ENCODE measurements at places on chromosomes 12 and 14.
A peak's percentile ranks its signal among the peaks of the same experiment; 100 is the strongest.

DNA sequence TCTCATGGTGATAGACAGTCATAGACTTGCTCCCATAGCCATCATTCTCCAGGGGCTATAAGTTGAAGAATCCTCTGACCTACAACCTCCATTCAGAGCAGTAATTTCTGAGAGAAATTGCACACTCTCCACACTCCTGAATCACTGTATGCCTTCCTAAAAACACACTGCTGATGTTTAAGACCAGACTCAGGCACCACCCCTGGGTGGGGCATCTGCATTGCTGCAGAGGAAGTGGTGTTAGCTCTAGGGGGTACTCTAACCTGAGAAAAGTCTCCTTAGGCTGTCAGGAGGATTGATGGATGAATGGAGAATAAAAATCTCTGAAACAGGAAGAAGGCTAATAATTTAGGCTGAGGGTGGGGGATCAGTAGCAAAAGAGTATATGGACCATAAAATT, 436.1 kb downstream of the DAD1 start:
- no peak for DNase-seq

GRCh38 chr14:46048127-46048526, 603.5 kb downstream of the RPL10L start:
- no peak for DNase-seq

DNA sequence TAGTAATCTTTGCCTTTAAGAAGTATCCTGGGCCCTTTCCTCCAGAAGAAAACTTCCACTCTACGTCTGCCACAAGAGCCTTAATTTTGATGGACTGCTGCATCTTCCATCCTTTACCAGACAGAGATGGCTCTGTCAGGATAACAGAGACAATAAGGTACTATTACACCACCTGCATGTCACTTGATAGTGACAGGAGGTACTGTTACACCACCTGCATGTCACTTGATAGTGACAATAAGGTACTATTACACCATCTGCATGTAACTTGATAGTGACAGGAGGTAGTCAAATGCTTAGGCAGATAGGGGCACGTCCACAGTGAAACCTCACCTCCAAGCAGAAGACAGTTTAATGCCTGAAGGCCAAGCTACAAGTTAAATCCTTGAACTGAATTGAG, 13.9 kb downstream of the OR6C74 start:
- DNase-seq, result no peak

GRCh38 chr12:57488402-57489156, 711 bp downstream of the MARS1 start:
- DNase-seq, result no peak

DNA sequence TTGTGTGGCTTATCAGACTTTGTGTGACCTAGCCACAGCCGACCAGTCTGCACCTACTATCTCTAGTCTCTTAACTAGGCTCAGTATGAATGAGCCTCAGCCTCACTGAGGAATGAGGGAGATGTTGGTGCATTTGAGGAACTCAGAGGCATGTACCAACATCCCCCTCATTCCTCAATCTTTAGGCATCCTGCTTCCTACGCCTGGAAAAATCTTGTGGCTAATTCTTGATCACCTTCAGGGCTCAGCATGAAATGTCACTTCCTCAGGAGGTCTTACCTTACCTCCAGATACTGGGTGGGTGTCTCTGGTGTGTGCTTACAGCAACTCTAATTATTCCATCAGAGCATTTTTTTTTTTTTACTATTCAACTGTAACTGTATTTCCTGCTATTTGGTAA, 148.8 kb upstream of the TMCC3 start:
- no peak for DNase-seq

DNA sequence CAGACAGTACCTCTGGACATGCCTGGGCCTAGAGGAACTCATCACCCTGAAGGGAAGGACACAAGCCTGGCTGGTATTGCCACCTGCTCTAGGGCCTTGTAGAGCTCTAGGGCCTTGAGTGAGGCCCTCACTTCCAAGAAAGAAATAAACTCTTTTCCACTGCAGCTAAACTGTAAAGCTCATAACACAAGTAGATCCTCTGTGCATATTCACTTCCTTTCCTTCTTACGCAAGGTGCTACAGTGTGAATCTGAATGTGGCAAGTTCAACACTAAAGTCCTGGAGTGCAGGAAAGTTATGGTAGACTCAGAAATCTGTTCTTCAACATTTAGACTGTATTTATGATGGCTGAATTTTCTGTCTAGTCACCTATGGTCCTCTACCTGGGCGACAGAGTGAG, 14.5 kb downstream of the RNASE3 start:
- DNase-seq, result no peak

GRCh38 chr12:115755725-115756085, 521.8 kb downstream of the MED13L start:
- no peak for DNase-seq

DNA sequence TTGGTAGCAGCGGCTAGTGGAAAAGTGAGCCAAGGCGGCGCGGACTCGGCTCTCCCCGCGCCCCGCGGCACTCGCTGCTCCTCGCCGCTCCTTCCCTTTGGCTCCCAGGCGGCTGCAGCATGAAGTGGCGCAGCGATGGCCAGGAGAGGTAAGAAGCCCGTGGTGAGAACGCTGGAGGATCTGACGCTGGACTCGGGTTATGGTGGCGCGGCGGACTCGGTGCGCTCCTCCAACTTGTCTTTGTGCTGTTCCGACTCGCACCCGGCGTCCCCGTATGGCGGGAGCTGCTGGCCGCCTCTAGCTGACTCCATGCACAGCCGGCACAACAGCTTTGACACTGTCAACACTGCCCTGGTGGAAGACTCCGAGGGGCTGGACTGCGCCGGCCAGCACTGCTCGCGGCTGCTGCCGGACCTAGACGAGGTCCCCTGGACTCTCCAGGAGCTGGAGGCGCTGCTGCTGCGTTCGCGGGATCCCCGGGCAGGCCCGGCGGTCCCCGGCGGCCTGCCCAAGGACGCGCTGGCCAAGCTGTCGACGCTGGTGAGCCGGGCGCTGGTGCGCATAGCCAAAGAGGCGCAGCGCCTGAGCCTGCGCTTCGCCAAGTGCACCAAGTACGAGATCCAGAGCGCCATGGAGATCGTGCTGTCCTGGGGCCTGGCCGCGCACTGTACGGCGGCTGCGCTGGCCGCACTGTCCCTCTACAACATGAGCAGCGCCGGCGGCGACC, 225.6 kb upstream of the CRY1 start:
- DNase-seq, result peak; percentile 17

DNA sequence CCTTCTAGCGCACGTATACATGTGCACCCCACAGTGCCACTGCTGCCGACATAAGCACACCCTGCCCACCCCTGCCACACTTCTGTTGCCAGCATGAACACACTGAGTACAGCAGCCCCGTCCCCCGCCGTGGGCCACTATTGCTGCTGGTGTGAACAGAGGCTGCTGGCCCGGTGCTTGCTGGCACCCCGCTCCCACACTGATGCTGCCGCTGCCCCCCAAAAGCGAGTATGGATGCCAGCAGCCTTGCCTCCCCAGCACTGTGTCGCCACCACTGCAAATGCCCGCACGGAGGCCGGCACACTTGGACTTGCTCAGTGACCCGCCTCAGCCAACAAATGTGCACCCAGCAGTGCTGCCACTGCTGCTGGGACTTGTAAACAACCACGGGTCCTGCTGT, 872.4 kb upstream of the ATXN7L3B start:
- DNase-seq, result no peak

DNA sequence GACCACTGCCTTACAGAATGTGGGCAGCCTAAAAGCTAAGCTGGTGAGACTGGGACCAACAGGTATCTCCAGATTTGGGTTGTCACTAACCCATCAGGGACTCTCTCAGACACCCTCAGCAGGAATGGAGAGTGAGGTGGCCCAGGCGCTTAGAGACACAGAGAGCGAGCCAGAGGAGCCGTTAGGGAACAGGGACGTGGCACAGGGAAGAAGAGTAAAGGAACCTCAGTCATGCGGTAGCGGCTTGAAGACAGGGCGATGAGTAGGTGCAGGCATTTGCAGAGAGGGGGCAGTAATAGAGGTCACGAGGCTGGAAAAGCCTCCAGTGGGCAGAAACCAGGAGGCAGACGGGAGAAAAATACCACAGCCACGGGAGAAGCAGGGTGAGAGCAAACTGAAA, 158.0 kb upstream of the CCND2 start:
- no peak for DNase-seq

DNA sequence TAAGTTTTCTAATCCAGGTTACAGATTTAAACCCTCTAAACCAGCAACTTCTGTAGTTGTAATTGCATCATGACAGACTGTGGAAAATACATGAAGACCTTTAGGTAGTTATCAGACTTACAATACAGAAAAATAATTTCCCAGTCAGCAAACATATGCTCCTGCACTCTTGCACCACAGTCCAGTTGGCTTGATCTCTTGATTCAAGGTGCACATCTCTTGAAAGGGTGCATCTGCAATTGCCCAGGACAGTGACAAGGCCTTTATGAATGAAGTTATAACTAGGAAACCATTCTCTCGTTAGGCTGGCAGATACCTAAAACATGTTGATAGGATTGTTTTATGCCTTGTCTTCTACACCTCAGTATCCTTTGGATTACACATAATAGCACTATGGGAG, 7.6 kb downstream of the PIWIL1 start:
- DNase-seq, result no peak

GRCh38 chr14:23362200-23362599, 2.8 kb downstream of the EFS start:
- DNase-seq, result no peak

DNA sequence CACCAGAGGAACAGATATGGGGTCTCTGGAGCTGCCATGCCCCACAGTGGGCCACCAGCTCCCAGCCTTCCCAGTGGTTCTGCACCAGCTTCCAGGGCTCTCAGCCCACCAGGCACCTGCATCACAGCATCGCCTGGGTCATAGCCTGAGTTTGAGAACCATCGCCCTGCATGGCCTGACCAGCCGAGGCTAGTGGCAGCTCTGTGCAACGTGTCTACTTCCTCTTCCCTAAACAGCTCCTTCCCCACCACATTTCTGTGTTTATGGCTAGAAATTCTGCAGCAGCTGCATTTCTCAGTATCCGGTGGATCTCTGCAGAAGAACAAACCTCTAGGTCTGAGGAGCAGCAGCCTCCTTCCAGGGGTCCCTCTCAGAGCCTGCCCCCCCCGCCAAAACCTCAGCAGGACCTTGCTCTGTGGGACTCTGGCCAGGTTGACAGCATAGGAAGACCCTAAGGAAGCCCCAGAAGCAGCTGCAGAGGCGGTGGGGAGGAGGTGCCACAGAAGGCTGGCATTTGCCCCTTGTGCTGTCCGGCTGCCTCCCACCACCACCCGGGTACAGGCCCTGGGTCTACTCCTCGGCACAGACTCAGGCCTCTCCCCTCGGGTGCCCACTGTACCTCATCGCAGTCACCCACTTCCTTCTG, 47.7 kb downstream of the PSMA6 start:
- DNase-seq, result no peak

- no peak for DNase-seq
These were observed 152.3 kb downstream of the ATXN7L3B start for GRCh38 chr12:74689929-74690328.

- peak; percentile 44 for DNase-seq
These were observed 15.5 kb downstream of the E2F7 start for GRCh38 chr12:77049767-77050353.

DNA sequence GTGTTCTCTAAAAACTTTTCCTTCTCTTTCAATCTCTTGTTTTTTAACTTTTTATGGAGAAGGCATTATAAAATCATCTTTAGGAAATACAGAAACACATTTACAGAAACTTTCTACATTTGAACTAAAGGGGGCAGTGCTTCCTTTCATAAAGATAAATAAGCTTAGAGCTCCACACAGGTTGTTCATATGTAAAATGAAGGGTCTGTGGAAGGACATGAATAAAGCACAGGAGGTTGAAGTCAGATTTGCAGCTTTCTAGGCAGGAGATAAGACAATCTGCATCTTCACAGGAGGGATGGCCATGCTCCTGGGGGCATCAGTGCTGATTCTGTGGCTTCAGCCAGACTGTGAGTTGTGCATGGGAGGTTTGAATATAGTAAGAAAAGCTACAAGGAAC, 426.0 kb downstream of the DAD1 start:
- DNase-seq, result no peak

GRCh38 chr14:94989417-94989816, 167.9 kb downstream of the DICER1 start:
- DNase-seq, result no peak

- no peak for DNase-seq
These were observed 4.4 kb downstream of the ARHGEF25 start for GRCh38 chr12:57615637-57616036.

- no peak for DNase-seq
These were observed 49.2 kb upstream of the NCOR2 start for GRCh38 chr12:124616394-124617221.

- DNase-seq, result no peak
These were observed 78.5 kb downstream of the ARL6IP4 start for GRCh38 chr12:123058980-123059379.

DNA sequence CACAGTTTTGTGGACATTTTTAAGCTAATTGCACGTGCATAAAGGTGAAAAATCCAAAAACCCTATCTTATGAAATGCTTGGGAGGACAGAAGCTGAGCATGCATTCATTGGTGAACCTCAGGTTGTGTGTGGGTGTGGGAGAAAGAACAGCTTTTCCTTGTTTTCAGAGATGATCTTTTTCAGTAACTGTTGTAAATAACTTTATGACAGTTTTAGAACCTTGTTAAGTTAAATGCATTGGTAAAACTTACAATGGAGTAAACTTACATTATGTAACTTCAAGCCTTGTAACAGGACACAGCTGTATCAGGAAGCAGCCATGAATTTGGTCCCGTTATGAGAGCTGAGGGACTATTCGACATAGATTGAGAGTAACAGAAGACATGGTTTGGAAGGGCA, 587.4 kb downstream of the GALC start:
- no peak for DNase-seq

DNA sequence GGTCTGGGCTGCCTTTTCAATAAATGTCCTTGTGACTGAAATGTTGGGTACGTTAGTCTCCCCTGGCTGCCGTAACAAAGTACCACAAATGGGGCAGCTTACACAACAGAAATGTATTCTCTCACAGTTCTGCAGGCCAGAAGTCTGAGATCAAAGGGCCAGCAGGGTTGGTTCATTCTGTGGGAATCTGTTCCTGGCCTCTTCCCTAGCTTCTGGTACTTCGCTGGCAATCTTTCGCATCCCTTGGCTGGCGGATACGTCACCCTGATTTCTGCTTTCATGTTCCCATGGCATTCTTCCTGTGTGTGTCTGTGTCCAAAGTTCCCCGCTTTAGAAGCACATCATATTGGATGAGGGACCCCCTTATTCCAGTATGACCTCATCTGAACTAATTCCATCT, 95.8 kb upstream of the NCOR2 start:
- DNase-seq, result no peak

GRCh38 chr14:64708148-64709004, 4.2 kb downstream of the PLEKHG3 start:
- no peak for DNase-seq

- DNase-seq, result no peak
These were observed 86.0 kb downstream of the SCARB1 start for GRCh38 chr12:124777399-124778372.

Measured in naive thymus-derived CD8-positive, alpha-beta T cell (primary cell).